ENCODE measurements at places on chromosomes 7 and 10. TPM values are rescaled to one million over a fixed set of nuclear protein-coding genes. Genes with fewer than 3 reads are reported as not detected.

Gene OR2A12
- not detected for total RNA-seq

Gene XRCC2
- total RNA-seq, result 0.60 TPM

Gene SPDYE9
- not detected for total RNA-seq

Gene MYPN
- total RNA-seq, result 124 TPM

Gene CLEC2L
- 0.25 TPM for total RNA-seq

Gene COMMD3
- total RNA-seq, result 89.7 TPM

Gene CNNM2
- 3.3 TPM for total RNA-seq
